Stimulated activated CD4-positive, alpha-beta T cell treated with anti-CD3 and anti-CD28 coated beads, Interleukin-4, amount 100 ng/mL, for 4 hours (primary cell): ENCODE measurements at places on chromosomes 11 and 22.

GRCh38 chr11:16016468-16016829 lies 339.9 kb downstream of the SOX6 start:
- no peak for DNase-seq

- no peak for DNase-seq
Measured at GRCh38 chr11:11534981-11535380, 86.8 kb downstream of the GALNT18 start.

DNA sequence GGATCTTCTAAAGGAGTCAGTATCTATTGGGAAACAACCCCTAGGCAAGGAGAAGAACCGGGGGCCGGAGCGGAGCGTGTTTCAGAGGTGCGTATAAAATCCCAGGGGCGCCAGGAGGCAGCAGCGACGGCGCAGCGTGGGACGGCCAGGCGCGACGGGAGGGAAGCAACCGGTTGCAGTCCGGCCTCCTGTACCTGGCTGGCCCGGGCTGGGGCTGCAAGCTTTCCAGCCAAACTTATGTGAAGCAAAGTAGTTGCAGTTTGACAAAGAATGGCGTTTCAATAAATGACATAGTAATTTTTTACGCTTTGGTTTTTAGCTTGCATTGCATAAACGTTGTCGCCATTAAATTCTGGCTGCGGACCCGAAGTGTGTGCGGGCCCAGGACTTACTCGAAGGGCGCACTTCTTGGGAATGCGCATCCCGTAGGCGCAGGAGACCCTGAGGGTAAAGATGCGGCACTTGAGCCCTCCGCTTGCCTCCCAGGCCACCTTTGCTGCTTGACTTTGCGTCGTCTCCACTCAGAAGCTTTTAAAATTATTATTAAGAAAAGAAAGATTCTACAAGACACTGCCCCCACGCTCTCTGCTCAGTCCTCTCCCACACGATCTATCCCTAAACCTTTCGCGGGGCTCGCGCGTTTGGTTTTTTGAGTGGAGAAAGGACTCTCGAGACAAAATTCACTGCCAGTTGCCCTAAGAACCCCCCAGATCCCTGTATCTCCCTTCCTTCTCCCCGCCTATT lies 1.6 kb upstream of the WT1 start:
- DNase-seq, result no peak

- no peak for DNase-seq
Measured at GRCh38 chr22:41827671-41828070, 5.2 kb upstream of the SREBF2 start.

GRCh38 chr11:20397281-20397680 lies 9.8 kb downstream of the PRMT3 start:
- no peak for DNase-seq

DNA sequence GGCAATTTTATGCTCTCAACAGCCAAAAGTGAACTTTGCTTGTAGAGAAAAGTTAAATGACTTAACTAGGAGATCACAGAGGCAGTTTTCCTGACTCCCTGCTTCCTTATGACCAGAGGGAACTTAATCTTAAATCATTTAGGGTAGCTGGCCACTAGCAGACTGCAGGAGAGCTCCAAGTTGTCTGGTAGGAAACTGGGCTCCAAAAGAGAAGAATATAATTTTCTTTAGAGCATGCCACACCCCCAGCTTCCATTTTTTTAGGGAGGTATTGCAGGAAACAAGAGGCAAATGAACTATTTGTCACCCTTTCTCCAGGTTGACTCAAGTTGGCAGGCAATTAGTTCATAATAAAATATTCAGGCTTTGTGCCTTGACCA lies 2.6 kb downstream of the METTL15 start:
- DNase-seq, result no peak

DNA sequence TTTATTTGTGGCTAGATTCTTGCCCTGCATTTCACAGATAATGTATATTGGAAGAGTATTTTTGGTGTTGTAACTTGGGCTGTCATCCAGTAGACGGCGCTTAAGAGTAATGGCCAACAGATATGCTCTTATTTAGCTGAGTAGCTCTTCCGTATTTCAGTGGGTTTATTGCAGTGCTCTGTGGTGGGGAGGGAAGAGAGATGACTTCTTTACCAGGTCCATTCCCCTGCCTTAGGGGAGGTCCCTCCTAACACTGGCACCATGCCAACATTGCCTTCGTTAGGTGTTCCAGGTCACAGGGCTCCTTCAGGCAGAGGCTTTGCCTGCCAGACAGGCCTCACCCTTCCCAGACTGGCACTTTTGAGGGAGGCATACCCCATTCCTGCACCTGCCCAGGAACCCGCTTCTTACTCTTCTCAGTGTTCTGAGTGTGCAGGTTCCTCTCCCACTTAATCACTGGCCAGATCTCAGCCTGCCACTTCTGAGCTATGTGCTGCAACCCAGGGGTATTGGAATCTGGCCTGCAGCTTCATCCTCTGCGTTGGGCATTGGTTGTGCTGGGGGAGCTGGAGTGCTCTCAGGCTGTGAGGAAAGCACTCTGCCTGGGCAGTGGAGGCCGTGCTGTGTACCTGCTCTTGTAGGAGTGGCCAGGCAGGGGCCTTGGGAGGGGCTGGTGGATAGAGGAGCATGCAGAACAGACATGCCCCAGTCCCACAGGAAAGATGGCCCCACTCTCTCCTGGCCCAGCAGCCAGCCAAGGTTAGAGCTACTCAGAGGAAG lies 29.4 kb upstream of the SLN start:
- no peak for DNase-seq

- no peak for DNase-seq
Measured at GRCh38 chr11:12950670-12951069, 58.4 kb upstream of the RASSF10 start.

- no peak for DNase-seq
Measured at GRCh38 chr11:112771851-112772250, 189.4 kb upstream of the NCAM1 start.

- no peak for DNase-seq
Measured at GRCh38 chr22:27220339-27220738, 563.0 kb downstream of the MIAT start.

GRCh38 chr11:7677796-7678201 lies 4.5 kb upstream of the CYB5R2 start:
- no peak for DNase-seq

- no peak for DNase-seq
Measured at GRCh38 chr11:42841556-42841955, 470.2 kb upstream of the API5 start.

DNA sequence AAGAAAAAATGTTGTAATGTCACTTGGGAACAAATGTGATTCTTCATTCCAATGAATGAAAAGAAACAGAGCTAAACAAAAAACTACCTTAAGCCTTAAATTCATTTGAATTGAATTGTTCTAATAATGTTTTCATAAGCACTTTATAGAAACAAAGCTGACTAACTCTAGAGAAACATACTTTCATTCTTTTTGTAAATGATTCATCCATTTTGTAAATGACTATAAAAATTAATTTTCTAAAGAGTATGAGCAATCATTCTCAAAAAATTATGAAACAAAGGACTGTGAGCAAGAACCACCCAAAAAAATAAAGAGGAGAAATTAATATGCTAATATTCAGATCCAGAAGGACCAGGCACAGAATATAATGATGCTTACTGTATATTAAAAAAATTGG lies 986.5 kb upstream of the CHORDC1 start:
- no peak for DNase-seq

GRCh38 chr11:88363004-88363403 lies 25.5 kb upstream of the CTSC start:
- DNase-seq, result no peak

GRCh38 chr11:128398517-128399250 lies 188.7 kb downstream of the ETS1 start:
- no peak for DNase-seq

DNA sequence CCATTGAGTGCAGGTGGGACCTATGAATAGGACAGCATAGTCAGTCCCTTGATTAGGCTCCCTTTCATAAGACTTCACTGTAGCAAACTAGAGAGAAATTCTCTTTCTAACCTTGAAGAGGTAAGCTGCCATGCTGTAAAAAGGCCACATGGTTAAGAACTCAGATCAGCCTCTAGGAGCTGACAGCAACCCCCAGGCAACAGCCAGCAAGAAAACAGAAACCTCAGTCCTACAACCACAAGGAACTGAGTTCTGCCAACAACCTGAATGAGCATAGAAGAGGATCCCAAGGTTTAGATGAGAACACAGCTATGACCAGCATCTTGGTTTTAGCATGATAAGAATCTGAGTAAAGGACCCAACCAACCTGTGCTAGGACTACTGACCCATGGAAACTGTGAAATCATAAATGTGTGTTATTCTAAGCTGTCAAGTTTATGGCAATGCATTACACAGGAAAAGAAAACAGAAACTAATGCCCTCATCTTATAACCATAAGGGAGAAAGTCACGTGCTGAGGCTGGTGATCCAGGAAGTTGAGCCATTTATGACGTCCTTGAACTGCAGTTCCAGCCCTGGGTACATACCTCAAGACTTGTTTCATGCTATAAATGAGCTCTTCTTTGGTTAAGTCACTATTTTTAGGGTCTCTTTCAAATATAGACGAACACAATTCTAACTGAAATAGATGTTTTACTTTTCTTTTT lies 43.3 kb downstream of the RAB38 start:
- DNase-seq, result no peak

DNA sequence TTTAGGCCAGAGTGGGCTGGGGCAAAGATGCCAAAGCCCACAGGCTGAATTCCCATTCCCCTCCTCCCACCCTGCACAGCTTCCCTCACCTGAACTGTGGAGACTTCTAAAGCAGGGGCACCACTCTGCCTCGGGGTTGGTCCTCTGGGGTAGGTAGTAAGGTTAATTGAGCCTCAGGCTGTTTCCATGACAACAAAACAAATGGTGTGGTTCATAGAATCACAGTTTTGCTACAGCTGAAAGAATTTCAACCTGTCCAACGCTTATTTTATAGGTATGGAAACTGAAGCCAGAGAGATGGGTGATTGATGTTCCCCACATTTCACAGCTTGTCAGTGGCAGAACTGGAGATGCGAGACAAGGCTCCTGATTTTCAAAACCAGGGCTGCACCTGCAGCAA lies 109.5 kb downstream of the SNX19 start:
- no peak for DNase-seq

DNA sequence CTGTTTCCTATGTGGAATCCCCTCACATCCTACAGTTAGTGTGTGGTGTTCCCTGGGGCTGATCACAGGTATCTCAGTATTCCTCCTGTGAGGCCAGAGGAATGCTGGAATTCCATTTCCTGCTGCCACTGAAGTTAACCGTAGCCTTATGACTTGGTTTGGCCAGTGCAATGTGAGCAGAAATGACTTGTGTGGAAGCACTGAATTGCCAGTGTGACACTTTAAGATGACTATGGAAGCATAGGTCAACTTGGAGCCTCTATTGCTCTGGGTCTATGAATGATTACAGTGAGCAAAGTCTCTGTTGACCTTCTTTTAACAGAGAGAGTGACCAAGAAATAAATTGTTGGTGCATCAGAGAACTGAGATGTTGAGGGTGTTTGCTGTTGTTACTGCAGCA lies 16.5 kb downstream of the TBRG1 start:
- DNase-seq, result no peak

- no peak for DNase-seq
Measured at GRCh38 chr11:12897390-12897789, 111.7 kb upstream of the RASSF10 start.

GRCh38 chr22:42179616-42180015 lies 49.0 kb upstream of the CYP2D6 start:
- DNase-seq, result no peak

DNA sequence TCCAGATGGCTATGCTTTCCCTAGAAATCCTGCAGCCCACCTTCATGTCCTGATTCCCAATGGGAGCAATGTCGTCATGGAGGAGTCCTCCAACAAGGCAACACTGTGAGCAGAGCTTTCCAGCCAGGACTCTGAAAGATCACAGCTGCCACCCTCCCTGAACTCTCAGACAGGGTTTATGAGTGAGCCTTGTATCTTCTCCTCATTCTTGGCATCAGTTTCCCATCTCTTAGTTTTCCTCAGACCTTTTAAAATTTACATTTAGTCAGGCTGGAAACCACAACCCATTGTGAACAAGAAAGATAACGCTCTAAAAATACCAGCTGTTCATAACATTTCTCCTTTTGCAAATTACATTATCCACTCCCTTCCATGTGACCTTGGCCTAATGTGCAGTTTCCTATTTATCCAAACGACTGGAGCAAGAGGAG lies 15.6 kb upstream of the LYVE1 start:
- DNase-seq, result no peak

GRCh38 chr11:44787981-44788380 lies 61.2 kb downstream of the TSPAN18 start:
- DNase-seq, result no peak

DNA sequence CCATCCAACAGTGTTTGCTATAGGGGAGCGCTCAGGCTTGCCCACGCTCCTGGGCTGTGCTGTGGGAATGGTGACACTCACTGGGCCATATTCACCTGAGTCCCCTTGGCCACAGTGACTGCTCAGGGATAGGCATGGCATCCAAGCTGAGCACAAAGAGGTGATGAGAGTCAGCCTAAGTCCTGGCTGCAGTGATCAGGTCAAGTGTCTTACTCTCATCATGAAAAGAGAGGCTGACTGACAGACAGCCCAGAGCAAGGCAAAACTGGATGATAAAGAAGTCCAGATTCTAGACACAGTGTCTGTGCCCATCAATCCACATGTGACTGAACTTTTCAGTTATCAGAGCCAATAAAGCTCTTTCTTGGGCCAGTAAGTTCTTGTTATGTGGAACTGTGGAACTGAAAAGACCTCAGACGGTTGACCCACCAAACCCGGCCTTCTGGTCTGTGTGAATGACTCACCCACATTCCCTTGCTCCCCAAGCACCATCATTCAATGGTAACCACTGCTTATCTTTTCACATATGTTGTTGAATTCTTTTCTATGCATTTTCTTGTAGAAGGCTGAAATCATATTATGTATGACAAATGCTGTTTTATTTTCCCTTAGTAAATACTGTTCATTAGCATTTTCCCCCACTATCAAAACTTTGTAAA lies 43.2 kb upstream of the YPEL1 start:
- DNase-seq, result no peak

- no peak for DNase-seq
Measured at GRCh38 chr11:121802542-121802941, 313.5 kb downstream of the BLID start.

DNA sequence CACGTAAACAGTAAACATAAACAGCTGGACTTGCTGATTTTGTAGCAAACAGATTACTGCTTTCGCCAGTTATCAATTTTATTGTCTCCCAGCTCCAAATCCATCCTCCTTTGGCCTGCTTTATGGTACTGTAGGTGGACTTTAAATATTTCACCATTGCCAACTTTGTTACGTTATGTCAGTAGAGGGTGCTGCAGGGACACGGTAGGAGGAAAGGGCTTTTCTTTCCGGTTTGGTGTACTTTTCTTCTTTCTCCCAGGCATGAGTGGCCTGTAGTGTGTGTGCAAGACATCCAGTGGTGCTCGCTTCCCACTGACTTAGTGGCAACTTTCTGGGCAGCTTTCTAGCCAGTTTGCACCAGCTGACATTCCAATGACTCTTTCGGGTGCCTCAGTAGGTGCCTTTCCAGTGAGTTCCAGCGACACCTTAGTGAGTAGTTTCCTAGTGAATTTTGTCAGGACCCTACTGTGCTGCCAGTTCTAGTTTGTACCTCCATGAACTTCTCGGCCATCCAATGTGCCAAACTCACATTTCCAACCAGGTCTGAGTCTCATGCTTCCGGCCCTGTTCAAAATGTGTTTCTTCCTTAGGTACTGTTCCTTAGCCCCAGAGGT lies 267.6 kb upstream of the TENM4 start:
- DNase-seq, result no peak
